Fibroblast of pulmonary artery (primary cell): ENCODE measurements at places on chromosomes 7 and 10.

- no peak for DNase-seq
Measured at GRCh38 chr7:22137466-22137865, 191.8 kb upstream of the CDCA7L start.

DNA sequence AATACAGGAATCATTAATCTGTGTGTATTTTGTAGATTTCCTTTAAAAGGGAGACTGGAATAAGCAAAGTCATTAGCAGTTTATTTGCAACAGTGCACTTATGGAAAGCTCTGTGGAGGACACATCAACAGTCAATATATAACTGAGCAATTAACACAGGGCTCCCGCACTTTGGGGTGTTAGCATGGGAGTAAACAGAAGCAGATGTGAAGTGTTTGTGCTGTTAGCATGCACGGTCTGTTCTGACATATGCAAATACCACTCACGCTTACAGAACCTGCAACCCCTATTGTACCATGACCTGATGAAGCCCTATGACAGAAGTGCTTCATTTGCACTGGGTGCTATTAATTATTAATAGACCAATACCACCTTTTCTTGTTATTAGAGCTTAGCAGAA lies 118.9 kb downstream of the PPP1R3A start:
- DNase-seq = no peak

- DNase-seq = no peak
Measured at GRCh38 chr7:28484606-28484935, 72.3 kb downstream of the CREB5 start.

GRCh38 chr7:137990251-137990941 lies 11.5 kb downstream of the CREB3L2 start:
- DNase-seq = peak; percentile 94

DNA sequence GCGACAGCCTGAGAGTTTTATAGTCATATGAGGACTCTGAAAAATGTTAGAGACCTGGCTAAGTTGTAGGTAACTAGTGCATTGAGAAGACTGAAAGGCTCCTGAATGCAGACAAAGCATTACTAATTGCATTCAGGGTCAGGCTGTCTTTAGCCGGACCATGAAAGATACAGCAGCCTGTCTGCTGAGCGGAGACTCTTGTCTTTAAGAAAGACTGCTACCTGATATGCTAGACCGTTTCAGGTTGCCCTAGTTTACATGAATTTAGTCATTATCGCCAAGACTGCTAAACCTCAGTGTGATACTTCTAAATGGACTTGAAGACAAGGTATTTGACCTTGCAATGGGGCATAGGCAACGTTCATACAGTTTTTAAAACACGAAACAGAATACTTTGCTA lies 81.2 kb downstream of the BMPR1A start:
- no peak for DNase-seq

DNA sequence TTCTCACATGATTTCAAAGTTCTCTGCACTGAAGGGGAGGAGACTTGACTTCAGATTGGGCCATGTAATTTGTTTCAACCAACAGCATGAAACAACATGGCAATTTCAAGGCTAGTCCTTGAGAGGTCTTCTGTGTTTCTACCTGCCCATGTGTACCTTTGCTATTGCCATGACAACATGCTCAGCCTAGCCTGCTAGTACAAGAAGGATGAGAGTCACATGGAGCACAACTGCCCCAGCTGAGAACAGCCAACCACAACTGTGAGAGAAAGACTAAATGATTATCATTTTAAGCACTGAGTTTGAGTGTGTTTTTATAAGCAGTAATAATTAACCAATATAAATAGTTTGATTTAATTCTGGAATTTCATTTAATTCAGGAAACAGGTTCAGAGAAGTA lies 41.9 kb downstream of the ANKMY2 start:
- no peak for DNase-seq

DNA sequence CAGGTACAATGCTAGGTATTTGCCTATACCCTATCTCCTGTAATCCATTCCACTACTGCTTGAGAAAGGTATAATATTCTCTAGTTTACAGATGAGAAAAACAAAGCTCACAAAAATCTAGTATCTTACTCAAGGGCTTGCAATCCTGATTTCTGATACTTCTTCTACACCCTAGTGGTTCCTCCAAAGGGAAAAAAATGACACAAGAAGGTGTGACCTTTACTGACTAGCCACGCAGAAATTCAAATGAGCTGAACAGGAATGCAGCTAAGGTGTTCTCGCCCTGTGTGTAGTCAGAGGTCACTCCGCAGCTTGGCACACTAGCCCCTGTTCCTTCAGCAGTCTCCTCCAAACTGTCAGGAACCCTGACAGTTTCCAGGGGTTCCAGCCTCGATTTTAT lies 59.5 kb upstream of the TM9SF3 start:
- no peak for DNase-seq

GRCh38 chr7:145431834-145432233 lies 596.0 kb upstream of the TPK1 start:
- DNase-seq = no peak

GRCh38 chr7:159046300-159046699 lies 98.4 kb downstream of the VIPR2 start:
- DNase-seq = no peak
